Naive B cell (primary cell): ENCODE measurements at places on chromosomes 4 and X.

DNA sequence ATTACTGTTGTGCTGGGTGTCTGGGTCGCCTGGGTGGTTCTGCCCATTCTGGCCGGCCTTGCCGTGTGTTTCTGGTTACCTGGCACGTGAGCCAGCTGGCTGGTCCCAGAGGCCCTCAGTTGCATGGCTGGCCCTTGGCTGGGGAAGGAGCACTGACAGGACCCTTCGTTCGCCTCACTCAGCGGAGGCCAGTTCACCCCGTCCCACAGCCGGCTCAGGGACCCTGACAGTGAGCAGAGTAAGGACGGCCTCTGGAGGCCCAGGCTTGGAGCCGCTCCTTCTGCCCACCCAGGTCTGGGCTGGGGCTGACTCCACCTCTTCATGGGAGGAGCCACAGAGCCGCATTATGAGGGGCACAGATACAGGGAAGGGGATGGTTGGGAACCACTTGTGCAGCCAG is 20.3 kb upstream of the HGFAC start:
- no peak for DNase-seq

DNA sequence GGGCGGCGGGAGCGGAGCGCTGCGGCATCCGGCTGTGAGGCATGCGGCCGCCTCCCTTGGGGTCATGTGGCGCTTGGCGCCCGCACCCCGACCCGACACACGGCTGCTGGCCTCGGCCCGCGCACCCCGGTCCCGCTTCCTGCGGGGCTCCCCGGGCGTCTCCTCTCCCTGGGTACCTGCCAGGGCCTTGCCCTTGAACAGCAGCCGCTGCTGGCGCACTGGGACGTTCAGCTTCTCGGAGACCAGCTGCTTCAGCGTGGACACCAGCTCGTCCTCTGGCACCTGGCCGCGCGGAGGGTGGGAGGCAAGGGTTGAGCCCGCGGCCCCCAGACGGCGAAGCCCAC is 391 bp downstream of the UBL4A start:
- peak; percentile 33 for DNase-seq

GRCh38 chrX:118679290-118679689 is 48.1 kb upstream of the IL13RA1 start:
- DNase-seq = no peak

- DNase-seq = no peak
These were observed 89.9 kb downstream of the EFHC2 start for GRCh38 chrX:44253575-44253942.

DNA sequence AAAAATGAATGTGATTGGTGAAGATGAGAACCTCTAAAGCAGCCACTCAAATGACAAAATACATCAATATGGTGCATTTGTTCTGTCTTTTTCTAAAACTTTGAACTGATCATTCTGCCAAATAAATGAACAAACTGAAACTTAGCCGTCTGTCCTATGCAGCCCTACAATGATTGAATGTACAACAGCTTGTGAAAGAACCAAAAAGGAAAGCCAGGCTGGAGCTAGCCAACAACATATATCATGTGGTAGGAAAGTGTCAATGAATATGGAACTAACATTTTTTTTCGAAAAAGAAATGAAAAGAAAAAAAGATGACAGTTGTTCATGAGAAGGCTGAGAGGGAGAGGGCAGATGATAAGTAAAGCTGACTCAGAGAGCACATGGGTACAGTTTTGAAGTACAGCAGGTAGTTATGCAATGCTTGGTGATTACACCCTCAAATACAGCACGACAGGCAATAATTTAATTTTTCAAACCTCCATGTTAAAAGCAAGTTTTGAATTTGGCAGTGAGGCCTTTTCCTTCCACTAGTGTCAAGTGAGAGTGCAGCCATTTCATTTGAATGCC is 21.2 kb upstream of the SLC7A11 start:
- DNase-seq = no peak

DNA sequence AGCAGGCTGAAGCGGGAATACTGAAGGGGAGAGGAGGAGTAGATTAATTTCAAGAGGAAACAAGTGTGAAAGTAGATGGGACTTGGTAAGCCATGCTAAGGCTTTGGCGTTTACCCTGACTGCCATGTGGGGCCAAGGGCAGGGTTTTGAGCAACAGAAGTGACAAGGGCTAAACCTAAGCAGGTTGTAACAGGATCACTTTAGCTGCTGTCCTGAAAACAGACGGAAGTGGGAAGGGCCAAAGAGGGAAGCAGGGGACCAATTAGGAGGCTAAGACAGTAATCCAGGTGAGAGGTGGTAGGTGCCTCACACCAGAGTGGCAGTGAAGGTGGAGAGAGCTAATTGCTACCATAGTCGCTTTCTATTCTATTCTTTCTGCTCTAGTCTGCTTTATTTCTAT is 166.5 kb downstream of the PJA1 start:
- no peak for DNase-seq

DNA sequence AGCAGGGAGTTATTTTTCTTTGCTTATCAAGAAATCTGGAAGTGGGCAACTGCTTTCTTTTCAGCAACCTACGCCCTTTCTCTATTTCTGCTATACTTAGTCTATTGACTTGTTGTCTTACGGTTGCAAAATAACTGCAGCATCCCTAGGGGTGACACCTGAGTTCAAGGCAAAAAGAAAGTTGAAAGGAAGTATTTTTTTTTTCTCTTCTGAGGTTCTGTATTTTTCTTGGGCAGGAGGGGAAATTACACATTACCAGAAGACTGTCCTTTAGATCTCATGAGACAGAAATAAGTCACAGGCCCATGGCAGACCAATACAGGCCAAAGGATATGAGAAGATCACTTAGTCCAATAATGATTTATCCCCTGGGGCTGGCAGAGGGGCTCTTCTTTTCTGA is 204.7 kb upstream of the CASK start:
- DNase-seq = no peak

GRCh38 chr4:104262678-104263077 is 232.0 kb downstream of the CXXC4 start:
- DNase-seq = no peak

DNA sequence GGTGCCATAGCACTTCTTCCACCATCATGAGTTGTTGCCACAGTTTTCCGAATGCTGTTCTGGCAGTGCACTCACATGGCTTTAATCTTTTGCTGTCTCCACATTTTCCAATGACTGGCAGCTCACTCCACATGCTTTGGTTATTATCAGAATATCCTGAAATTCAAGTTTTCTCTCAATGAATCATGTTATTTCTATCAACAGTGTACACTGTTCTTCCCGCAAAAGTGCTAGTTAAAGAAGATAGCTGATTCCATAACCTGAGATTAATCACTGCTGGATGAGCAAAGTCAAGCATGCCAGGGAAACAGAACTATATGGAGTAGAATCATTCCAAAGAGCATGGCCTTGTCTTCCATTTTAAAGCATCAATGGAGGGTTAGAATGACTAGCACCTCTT is 14.6 kb upstream of the IL13RA2 start:
- DNase-seq = no peak

DNA sequence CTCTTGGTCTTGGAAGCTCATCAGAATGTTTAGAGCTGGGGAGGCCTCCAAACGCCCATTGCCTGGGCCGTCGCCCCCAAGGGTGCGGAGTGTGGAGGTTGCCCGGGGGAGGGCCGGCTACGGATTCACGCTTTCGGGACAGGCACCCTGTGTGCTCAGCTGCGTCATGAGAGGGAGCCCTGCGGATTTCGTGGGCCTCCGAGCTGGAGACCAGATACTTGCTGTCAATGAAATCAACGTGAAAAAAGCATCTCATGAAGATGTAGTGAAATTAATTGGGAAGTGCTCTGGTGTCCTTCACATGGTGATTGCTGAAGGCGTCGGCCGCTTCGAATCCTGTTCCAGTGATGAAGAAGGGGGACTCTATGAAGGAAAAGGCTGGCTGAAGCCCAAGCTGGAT is 23.3 kb downstream of the RGS12 start:
- no peak for DNase-seq

- DNase-seq = no peak
These were observed 600.7 kb downstream of the CCSER1 start for GRCh38 chr4:90727938-90728337.

GRCh38 chrX:11265352-11265751 is 27.9 kb upstream of the AMELX start:
- DNase-seq = no peak

GRCh38 chrX:135453381-135453780 is 31.6 kb downstream of the SMIM10L2A start:
- DNase-seq = no peak

DNA sequence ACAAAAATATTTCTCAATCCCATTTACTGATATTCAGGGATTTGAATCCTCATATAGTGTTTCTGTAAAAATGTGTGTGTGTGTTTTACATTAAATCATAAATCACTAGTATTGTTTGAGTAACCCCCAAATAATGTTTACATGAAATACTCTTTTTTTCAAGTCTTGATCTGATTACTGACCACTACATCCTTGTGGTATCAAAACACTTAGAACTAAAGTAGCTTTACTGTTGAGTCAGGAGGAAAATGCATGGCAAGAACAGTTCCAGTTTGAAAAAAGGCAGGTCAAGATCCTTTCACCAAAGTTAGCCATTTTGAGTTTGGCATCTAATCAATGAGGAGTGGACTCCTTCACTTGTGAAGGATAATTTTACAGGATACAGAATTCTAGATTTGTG is 3.6 kb upstream of the WDR19 start:
- DNase-seq = no peak

- no peak for DNase-seq
These were observed 18.0 kb downstream of the ARHGAP10 start for GRCh38 chr4:147749811-147750321.
